AML-193 (cell line): ENCODE measurements at places on chromosomes 7 and 10.

GRCh38 chr10:59709395-59710125 lies at the start of gene SLC16A9:
SLC16A9 (minus strand) TSS chr10:59709850; CDS start chr10:59684291, 25,559 bp downstream.
- no peak for DNase-seq

- DNase-seq = no peak
Observed at GRCh38 chr10:46094931-46095750, 49.1 kb upstream of the MSMB start.

DNA sequence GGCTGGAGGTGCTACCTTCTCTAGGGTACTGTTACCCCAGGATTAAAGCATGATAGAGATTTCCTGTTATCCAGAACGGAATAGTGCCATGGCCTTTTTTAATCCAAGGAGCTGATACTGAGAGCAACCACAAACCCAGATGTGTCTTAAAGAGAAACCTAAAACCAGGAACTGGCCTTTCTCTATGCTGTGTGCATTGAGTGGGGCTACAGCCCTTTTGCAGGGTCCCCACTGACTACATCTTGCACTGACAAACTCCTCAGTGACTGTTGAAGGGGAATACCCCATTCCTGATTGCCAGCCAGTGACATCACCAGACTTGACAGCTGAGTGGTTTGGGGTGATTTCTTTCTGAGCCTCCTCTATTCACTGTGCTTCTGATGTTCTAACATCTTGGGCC lies 81.9 kb upstream of the CAPZA2 start:
- no peak for DNase-seq

- DNase-seq = no peak
Observed at GRCh38 chr10:110456523-110457091, 41.1 kb upstream of the DUSP5 start.

DNA sequence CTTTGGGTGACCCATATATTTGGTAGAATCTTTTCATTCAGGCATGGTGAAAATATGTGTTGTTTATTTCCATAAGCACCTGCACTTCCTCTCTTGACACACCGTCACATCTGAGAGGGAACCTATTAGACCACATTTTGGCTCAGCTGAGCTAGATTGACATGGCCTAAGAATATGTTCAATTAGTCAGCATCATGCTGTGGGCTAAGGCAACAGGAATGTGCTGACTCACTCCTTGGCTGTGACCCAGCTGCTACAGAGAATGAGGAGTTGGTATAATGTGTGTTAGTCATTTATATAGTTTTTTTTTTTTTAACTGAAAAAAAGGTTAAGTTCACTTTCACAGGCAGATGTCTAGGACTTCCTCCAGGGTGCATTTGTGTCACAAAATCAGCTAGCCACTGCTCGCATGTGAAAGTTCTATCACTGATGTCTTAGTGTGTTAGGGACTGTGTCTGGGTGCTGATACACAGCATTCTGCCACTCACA lies 180.6 kb downstream of the SEMA3E start:
- peak; percentile 64 for DNase-seq

GRCh38 chr10:45282061-45282460 lies 33.3 kb downstream of the OR13A1 start:
- no peak for DNase-seq

GRCh38 chr7:100432621-100433275 lies 3.1 kb downstream of the MEPCE start:
- DNase-seq = no peak

GRCh38 chr10:11177926-11178471 lies 160.3 kb downstream of the CELF2 start:
- no peak for DNase-seq

- DNase-seq = peak; percentile 1
Observed at GRCh38 chr7:2231992-2232765, 566 bp downstream of the MAD1L1 start.

DNA sequence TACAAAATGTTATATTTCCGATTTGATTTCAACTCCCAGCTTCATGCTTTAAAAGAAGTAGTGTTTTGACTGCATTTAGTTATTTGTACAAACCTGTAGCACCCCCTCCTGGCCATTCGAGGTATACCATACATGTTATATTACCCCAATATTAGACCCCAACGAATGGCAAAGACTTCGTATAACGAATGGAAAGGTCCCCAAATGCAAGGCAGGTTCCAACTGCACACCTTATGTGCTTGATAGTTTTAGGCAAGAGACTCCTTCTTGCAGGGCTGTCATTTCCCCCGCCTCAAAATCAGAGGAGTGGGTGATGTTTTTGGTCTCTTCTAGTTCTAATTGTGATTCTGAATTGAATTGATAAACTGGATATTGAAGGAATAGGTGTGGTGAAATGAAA lies 101.1 kb upstream of the TARP start:
- DNase-seq = peak; percentile 35

- no peak for DNase-seq
Observed at GRCh38 chr7:151866761-151867655, 9.9 kb downstream of the PRKAG2 start.

- DNase-seq = no peak
Observed at GRCh38 chr10:26593896-26594295, 103.6 kb upstream of the PDSS1 start.

DNA sequence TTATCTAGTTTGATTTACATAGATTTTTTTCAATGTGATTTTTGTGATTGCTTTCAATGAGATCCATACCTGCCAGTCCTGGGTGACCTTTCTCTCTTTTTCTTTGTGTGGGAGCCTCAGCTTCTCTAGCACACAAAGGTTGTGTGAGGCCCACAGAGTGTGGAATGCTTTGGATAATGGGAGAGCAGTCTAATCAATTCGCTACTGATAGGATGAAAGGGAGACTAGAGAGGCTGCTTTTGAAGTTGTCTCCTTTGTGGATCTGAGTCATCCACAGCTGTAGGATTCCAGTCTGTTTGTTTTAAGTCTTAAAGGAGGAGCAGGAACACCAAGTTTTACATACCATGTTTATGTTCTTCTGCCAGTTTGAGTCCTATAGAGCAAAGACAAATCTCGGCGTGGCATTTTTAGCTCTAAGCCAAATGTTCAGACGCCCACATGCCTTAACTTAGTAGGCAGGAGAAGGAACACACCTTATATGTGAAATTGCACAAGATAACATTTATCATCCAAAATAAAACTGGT lies 330.0 kb downstream of the ARL4A start:
- no peak for DNase-seq

DNA sequence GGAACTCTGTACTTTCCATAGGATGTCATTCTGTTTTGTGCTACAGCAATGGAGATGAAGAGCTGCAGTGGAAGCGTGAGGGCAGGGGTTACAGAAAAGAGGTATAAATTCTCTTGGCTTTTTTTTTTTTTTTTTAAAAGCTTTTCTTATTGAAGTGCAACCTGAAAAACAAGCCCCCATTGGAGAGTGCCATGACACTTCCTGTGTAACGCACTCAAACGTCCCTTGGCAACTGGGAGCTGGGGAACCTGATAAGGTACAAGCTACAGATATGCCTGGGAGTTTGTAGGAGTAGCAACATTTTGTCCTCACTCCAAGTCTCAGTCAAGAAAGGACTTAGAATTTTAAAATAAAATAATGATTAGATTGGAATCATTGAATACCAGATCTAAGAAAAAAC lies 512.1 kb downstream of the RPS24 start:
- no peak for DNase-seq

DNA sequence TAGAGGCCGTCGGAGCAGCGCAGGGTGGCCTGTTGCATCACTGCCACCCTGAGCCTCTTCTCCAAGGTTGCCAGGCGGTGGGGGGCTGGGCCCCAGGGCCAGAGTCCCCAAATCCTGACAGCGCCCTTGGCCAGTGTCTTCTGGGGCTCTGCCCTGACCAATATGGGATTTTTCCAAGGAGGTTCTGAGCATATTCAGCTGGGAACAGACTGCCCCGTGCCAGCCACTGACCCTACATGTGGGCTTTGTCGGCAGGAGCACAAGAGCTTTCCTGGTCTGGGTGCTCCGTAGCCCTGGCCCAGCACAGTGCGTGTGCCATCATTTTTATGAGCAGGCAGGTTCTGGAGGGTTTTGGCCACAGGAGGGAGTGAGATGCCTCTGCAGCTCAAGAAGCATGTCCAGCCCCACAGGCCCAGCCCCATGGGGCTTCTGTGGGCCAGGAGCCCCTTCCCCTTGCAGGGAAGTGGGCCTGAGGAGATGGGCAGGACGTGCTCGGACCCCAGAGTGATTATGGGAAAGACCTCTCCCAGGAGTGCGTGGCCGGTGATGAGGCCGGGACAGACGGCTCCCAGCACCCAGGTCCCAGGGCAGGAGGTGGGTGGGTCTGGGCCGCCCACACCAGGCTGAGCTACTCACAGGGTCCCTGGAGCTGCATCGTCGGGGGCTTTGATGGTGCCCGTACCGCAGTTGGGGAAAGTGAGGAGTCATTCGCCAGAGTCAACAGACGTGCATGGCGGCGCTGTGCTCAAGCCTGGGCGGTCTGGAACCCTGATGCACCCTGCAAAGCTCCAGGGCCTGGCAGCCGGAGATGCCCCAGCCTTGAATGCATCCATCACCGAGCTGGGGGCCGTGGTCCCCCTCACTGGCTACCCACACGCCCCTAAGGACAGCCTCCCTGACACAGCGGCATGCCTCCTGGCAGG lies 66.6 kb downstream of the PWWP2B start:
- DNase-seq = no peak

- DNase-seq = no peak
Observed at GRCh38 chr10:118332236-118332635, 9.9 kb downstream of the FAM204A start.

- peak; percentile 90 for DNase-seq
Observed at GRCh38 chr7:77157446-77157845, 35.0 kb downstream of the CCDC146 start.

DNA sequence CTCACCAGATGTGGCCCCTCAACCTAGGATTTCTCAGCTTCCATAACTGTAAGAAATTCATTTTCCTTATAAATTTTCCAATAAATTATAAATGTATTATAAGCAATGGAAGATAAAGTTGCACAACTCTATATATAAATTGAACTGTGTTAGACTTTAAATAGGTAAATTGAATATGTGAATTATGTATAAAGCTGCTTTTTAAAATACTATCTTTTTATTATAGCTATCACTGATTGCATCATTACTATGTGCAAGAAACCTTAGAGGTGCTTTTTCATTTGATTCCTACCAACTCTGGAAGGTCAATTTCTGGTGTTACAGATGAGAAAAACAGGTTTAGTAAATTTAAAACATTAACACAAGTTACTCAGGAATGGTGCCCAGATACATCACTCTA lies 8.4 kb downstream of the MTERF1 start:
- DNase-seq = no peak

GRCh38 chr7:130281260-130281659 lies 11.7 kb upstream of the CPA4 start:
- no peak for DNase-seq

GRCh38 chr10:59648711-59649201 lies 60.9 kb downstream of the SLC16A9 start:
- no peak for DNase-seq

DNA sequence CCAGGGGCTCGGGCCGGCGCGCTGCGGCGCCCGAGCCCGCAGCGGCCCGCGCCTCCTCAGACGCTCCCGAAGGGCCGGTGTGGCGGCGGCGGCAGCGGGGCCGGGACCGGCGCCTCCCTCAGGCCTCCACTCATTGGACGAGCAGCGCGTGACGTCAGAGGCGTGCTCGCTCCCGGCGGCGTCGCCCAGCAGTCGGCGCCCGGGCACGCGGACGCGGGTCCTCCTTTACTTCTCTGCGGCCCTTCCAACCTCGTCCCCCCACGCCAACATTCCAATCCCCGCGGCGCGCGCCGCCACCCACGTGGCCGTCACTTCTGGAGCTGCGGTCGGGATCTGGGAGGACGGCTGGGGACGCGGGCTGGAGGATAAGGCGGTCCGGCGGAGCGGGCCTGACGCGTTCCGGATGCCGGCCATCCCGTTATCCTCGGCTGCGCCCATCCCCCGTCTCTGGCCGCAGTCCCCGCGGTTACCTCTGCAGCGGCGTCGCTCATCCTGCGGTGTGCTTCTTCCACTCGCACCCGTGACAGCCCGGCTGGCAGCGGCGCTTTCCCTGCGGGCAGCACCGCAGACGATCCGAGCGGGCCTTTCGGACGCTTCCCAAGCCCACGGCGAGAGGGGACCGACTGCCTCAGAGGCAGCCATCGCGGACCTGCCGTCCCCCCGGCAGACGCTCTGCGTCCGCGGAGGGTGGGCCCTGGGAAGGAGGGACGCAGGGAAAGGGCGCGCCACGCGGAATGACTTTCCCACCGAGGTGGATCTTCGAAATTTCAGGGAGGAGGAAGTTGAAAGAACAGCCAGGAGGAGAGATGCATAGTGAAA lies at the start of gene PDZD8:
Gene PDZD8, minus strand, starts transcription at position 81 of the 819 bp plus-strand sequence. CDS start 213 bp downstream, outside the sequence.
- DNase-seq = peak; percentile 77

DNA sequence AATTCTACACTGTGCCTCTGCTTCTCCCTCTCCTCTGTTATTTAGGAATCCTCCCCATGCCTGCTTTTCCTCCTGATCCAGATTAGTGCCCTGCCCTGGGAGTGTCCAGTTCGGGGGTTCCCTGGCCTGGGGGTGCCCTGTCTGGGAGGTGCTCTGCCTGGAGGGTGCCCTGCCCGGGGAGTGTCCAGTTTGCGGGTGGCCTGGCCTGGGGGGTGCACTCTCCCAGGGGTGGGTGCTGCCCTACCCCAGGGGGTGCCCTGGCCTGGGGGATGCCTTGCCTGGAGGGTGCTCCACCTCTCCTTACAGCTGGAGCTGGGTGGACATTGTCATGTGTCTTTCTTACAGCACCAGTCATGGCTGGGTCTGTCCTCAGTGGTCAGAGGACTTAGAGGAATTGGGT lies 20.2 kb downstream of the RAMP3 start:
- no peak for DNase-seq
